ENCODE measurements at places on chromosomes 12 and 14. TPM values are rescaled to one million over a fixed set of nuclear protein-coding genes. Genes with fewer than 3 reads are reported as not detected.

DNA sequence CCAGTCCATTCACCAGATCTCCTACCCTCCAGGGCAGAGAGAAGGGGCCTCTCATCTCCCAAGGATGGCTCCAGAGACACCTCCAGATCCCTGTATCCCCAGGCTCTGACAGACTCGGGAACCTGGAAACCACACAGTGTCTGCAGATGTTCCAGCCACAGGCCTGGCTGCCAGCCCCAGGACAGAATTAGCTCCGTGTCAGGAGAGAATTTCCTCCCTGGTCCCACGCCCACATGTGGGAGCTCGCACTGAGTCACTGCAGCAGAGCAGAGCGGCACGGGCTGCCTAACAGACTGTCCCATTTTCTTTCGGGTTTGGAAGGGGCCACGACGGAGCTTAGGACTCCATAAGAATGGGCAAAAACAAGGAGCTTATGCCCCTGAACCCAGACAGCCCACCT is 33.6 kb downstream of the CMKLR1 start:
- peak; percentile 96 for DNase-seq

Gene DNAJC22
- total RNA-seq: not detected

DNA sequence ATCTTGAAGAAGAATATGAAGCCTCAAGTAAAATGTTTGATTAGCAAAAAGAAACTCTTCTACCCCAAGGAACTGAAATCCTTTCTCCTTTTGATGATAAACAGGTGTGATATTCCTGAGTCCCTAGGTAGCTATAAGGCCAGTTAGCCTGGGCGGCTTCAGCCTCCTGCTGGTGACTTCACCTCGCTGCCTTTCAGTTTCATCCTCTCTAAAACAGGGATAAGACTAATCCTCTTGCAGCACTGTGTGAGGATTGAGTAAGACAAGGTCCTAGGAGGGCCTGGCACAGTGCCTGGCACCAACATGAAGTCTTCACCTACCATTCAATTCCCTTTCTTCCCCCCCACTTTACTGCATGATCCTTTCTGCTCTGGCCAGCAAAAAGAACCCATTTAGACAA is 42.1 kb downstream of the CIT start:
- no peak for DNase-seq

Gene B4GALNT1
- total RNA-seq: 4.0 TPM

GRCh38 chr14:26702721-26703230 is 104.9 kb upstream of the NOVA1 start:
- no peak for DNase-seq

Gene ATL1
- total RNA-seq: 10.2 TPM

- DNase-seq: no peak
These were observed 91.6 kb upstream of the GRIN2B start for GRCh38 chr12:14072987-14073386.

Gene RNASE4
- total RNA-seq: 69.9 TPM

GRCh38 chr14:19771895-19772430 is 1.3 kb upstream of the OR4M1 start:
- no peak for DNase-seq

Gene AP5M1
- 18.8 TPM for total RNA-seq

GRCh38 chr12:50750366-50750765 is 13.5 kb upstream of the ATF1 start:
- DNase-seq: no peak

GRCh38 chr12:80186727-80187217 is 87.4 kb downstream of the OTOGL start:
- DNase-seq: peak; percentile 82

All from uterus (tissue), 4 donors.